ENCODE measurements at places on chromosomes 13 and 19. TPM values are rescaled to one million over a fixed set of nuclear protein-coding genes. Genes with fewer than 3 reads are reported as not detected.

KRTDAP gene
- not detected for polyA plus RNA-seq

FSD1 gene
- polyA plus RNA-seq = 106 TPM

ADGRE1 gene
- polyA plus RNA-seq = not detected

ZNF534 gene
- polyA plus RNA-seq = 0.27 TPM

C1QTNF9 gene
- polyA plus RNA-seq = not detected

METTL21C gene
- polyA plus RNA-seq = not detected

PGLYRP2 gene
- not detected for polyA plus RNA-seq

PSG7 gene
- polyA plus RNA-seq = not detected

SLC46A3 gene
- 3.3 TPM for polyA plus RNA-seq

MCEMP1 gene
- polyA plus RNA-seq = not detected

MAB21L1 gene
- 0.20 TPM for polyA plus RNA-seq

Data from brain (organoid and tissue), 16 donors.